Stomach (tissue), 19 donors: ENCODE measurements at places on chromosomes 4 and X. TPM values are rescaled to one million over a fixed set of nuclear protein-coding genes. Genes with fewer than 3 reads are reported as not detected.
A peak's percentile ranks its signal among the peaks of the same experiment; 100 is the strongest.

The CXCL11 gene
- total RNA-seq = 0.43 TPM

The IL3RA gene
- total RNA-seq = not detected

The ARHGAP36 gene
- not detected for total RNA-seq

The SPANXC gene
- total RNA-seq = not detected

The MID1 gene
- total RNA-seq = 12.5 TPM

The UGT2B11 gene
- total RNA-seq = not detected

The HAND2 gene
- total RNA-seq = 234 TPM

The GABRB1 gene
- not detected for total RNA-seq

The PPARGC1A gene
- 32.1 TPM for total RNA-seq

The TAF7L gene
- total RNA-seq = not detected

DNA sequence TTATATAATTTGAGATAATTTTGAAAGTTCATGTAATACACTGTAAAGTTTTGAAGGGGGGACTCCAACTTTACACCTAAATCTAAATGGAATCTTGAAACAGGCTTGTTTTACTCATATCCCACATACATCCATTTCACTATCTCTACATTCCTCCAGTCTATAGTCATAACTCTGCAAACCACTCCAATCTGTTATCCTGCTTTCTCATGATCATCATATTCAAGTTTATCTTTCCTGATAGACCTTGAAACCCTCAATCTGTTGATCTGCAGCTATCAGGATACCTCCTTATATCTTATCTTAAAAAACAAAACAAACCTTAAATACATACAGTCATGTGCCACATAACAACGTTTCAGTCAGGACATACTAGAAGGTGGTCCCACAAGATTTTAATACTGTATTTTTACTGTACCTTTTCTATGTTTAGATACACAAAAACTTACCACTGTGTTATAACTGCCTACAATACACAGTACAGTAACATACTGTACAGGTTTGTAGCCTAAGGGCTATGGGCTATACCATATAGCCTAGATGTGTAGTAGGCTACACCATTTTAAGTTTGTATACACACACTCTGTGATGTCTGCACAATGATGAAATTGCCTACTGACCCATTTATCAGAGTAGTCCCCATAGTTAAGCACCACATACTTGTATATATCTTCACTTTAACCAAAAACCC, 14.0 kb downstream of the CHIC2 start:
- H3K4me3 ChIP-seq = no peak overlapping the region
- DNase-seq = no peak
- H3K27ac ChIP-seq = no peak overlapping the region
- peaks cover 37% of the 10 kb centered on the region for H3K4me1 ChIP-seq
- H3K36me3 ChIP-seq = peaks cover 15% of the 10 kb centered on the region

DNA sequence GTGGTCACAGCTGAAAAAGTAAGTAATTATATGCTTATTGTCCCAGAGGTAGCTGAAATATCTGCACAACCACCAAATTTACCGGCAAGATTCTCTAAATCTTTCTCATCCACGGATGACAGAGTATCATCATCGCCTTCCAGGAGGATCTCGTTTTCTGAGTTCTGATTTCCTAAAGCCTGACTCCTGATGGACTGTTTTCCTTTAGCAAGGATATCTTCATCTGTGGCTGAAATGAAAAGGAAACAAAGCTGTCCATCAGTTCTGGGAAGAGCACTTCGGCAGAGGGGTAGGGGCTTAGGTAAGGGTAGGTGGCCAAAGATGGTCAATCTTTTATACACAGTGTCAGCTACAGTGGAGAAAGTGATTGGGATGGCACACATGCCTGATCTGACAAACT, 8.7 kb downstream of the MAB21L2 start:
- H3K4me1 ChIP-seq = no peaks in the 10 kb centered on the region
- no peak overlapping the region for H3K4me3 ChIP-seq
- H3K27me3 ChIP-seq = no peaks in the 10 kb centered on the region
- H3K27ac ChIP-seq = no peak overlapping the region
- peaks cover 25% of the 10 kb centered on the region for H3K36me3 ChIP-seq
- DNase-seq = no peak

- H3K36me3 ChIP-seq = peaks cover 50% of the 10 kb centered on the region
- H3K27ac ChIP-seq = peak overlapping the region; percentile 6
- no peaks in the 10 kb centered on the region for H3K4me1 ChIP-seq
- H3K4me3 ChIP-seq = no peak overlapping the region
- no peak for DNase-seq
- H3K27me3 ChIP-seq = no peaks in the 10 kb centered on the region
These were observed 101.0 kb downstream of the GATB start for GRCh38 chr4:151659601-151660364.

GRCh38 chr4:13164783-13165331, 319.3 kb downstream of the RAB28 start:
- H3K27ac ChIP-seq = no peak overlapping the region
- no peak overlapping the region for H3K4me3 ChIP-seq
- DNase-seq = no peak
- no peaks in the 10 kb centered on the region for H3K27me3 ChIP-seq
- H3K4me1 ChIP-seq = no peaks in the 10 kb centered on the region
- H3K36me3 ChIP-seq = no peaks in the 10 kb centered on the region

GRCh38 chr4:1479454-1479853, 73.2 kb upstream of the NKX1-1 start:
- no peak overlapping the region for H3K27ac ChIP-seq
- no peak for DNase-seq
- no peaks in the 10 kb centered on the region for H3K27me3 ChIP-seq
- H3K4me3 ChIP-seq = no peak overlapping the region
- no peaks in the 10 kb centered on the region for H3K36me3 ChIP-seq
- no peaks in the 10 kb centered on the region for H3K4me1 ChIP-seq

- peaks cover 10% of the 10 kb centered on the region for H3K4me1 ChIP-seq
- H3K27me3 ChIP-seq = no peaks in the 10 kb centered on the region
- no peak overlapping the region for H3K4me3 ChIP-seq
- no peak overlapping the region for H3K27ac ChIP-seq
- H3K36me3 ChIP-seq = no peaks in the 10 kb centered on the region
These were observed 190.6 kb downstream of the CCSER1 start for GRCh38 chr4:90317785-90318184.

GRCh38 chr4:41050880-41051775, 163.2 kb downstream of the APBB2 start:
- H3K27me3 ChIP-seq = no peaks in the 10 kb centered on the region
- no peaks in the 10 kb centered on the region for H3K4me1 ChIP-seq
- no peaks in the 10 kb centered on the region for H3K36me3 ChIP-seq

- no peak overlapping the region for H3K4me3 ChIP-seq
- H3K36me3 ChIP-seq = no peaks in the 10 kb centered on the region
- DNase-seq = no peak
- H3K27ac ChIP-seq = no peak overlapping the region
- H3K4me1 ChIP-seq = no peaks in the 10 kb centered on the region
These were observed 308.6 kb downstream of the FAM47B start for GRCh38 chrX:35251226-35251625.

GRCh38 chr4:34466411-34466810, 1777.9 kb downstream of the ARAP2 start:
- H3K36me3 ChIP-seq = no peaks in the 10 kb centered on the region
- DNase-seq = no peak
- H3K4me3 ChIP-seq = no peak overlapping the region
- H3K27ac ChIP-seq = no peak overlapping the region

DNA sequence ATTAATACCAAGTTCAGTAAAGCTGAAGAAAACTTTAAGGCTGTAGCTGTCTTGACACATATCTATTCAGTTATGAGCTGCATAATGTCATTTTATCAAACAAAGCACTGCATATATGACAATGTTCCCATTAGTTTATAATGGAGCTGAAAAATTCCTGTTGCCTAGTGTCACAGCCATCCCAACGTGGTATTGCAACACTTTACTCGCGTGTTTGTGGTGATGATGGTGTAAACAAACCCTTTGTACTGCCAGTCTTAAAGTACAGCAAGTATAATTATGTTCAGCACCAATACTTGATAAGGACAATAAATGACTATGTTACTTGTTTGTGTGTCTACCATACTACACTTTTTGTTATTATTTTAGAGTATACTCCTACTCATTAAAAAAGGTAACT, 1415.6 kb upstream of the PCDH7 start:
- no peaks in the 10 kb centered on the region for H3K27me3 ChIP-seq
- no peak overlapping the region for H3K27ac ChIP-seq
- no peak for DNase-seq
- H3K4me1 ChIP-seq = no peaks in the 10 kb centered on the region
- no peak overlapping the region for H3K4me3 ChIP-seq

- H3K27me3 ChIP-seq = no peaks in the 10 kb centered on the region
- H3K4me1 ChIP-seq = no peaks in the 10 kb centered on the region
- H3K36me3 ChIP-seq = no peaks in the 10 kb centered on the region
- H3K4me3 ChIP-seq = no peak overlapping the region
- peak; percentile 56 for DNase-seq
These were observed 8.2 kb upstream of the YIPF6 start for GRCh38 chrX:68490644-68491043.

GRCh38 chr4:158133551-158133950, 39.3 kb downstream of the GASK1B start:
- DNase-seq = no peak
- H3K36me3 ChIP-seq = no peaks in the 10 kb centered on the region
- no peak overlapping the region for H3K27ac ChIP-seq
- H3K4me3 ChIP-seq = no peak overlapping the region
- H3K27me3 ChIP-seq = no peaks in the 10 kb centered on the region

- no peaks in the 10 kb centered on the region for H3K27me3 ChIP-seq
- H3K36me3 ChIP-seq = peaks cover 3% of the 10 kb centered on the region
These were observed 326.3 kb upstream of the ZCCHC13 start for GRCh38 chrX:73977542-73978169.

DNA sequence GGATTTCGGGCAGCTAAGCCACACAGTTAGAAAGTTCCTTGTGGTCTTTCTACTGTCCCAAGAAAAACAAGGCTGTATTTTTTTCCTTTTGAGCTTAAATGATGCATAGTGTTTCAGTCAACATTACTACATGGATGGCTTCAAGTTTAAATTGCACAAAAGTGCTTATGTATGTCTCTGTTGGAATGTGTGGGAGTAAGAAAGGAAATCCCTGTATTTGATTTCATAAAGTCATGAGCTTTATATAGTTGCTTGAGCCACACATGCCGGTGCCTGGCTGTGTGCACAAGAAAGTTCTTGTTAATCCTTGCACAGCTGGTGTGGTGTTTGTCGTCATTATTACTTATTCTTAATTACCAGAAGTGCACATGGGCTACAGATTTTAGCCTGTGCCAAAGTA, 262.2 kb downstream of the ARHGAP10 start:
- peak; percentile 50 for DNase-seq
- H3K36me3 ChIP-seq = peaks cover 4% of the 10 kb centered on the region
- H3K27ac ChIP-seq = no peak overlapping the region
- H3K27me3 ChIP-seq = no peaks in the 10 kb centered on the region
- H3K4me3 ChIP-seq = no peak overlapping the region

GRCh38 chrX:154399527-154400368, 1.6 kb downstream of the RPL10 start:
- H3K27ac ChIP-seq = peak overlapping the region; percentile 29
- H3K36me3 ChIP-seq = peaks cover 17% of the 10 kb centered on the region
- H3K4me1 ChIP-seq = peaks cover 28% of the 10 kb centered on the region
- H3K27me3 ChIP-seq = no peaks in the 10 kb centered on the region
- no peak for DNase-seq

DNA sequence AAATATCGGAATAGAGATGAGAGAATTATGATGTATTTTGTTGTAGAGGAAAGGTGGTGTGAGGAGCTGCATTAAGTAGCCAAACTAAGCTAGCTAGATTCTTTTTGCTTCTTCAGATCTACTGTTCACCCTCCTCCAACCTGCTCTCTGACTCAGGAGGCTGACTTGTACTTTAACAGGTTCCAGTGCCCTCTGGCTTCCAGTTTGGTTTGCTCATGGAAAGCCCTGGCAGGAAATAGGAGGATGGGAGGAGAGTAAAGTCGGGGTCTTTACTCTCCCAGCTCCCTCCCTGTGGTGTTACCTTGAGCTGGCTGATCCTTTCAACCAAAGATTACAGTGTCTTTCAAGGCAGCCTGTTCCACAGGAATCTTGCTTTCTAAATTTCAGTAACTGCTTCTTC, 277.0 kb upstream of the EDA2R start:
- no peak overlapping the region for H3K27ac ChIP-seq
- peaks cover 3% of the 10 kb centered on the region for H3K27me3 ChIP-seq
- no peaks in the 10 kb centered on the region for H3K4me1 ChIP-seq
- DNase-seq = no peak

DNA sequence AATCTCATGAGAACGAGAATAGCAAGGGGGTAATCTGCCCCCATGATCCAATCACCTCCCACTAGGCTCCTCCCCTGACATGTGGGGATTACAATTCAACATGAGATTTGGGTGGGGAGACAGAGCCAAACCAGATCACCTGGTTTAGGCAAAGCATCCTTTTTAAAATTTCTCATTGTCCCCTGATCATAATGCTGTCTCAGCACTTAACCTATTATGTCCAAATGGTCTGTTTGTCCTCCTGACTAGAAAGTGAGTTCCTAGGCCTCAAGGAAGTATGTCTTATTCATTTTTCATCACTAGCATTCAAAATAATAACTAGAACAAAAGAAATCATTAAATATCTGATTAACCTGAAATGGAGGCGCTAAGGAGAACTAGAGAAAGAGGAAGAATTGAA, 7.9 kb upstream of the PRMT9 start:
- no peaks in the 10 kb centered on the region for H3K36me3 ChIP-seq
- H3K4me1 ChIP-seq = peaks cover 3% of the 10 kb centered on the region

- peaks cover 45% of the 10 kb centered on the region for H3K36me3 ChIP-seq
- H3K4me3 ChIP-seq = no peak overlapping the region
- no peak overlapping the region for H3K27ac ChIP-seq
These were observed 45.4 kb downstream of the ANTXR2 start for GRCh38 chr4:80027611-80028010.

- H3K36me3 ChIP-seq = no peaks in the 10 kb centered on the region
- H3K27ac ChIP-seq = no peak overlapping the region
- DNase-seq = no peak
- H3K4me1 ChIP-seq = peaks cover 17% of the 10 kb centered on the region
- no peak overlapping the region for H3K4me3 ChIP-seq
These were observed 105.0 kb downstream of the HNRNPD start for GRCh38 chr4:82268826-82269193.

DNA sequence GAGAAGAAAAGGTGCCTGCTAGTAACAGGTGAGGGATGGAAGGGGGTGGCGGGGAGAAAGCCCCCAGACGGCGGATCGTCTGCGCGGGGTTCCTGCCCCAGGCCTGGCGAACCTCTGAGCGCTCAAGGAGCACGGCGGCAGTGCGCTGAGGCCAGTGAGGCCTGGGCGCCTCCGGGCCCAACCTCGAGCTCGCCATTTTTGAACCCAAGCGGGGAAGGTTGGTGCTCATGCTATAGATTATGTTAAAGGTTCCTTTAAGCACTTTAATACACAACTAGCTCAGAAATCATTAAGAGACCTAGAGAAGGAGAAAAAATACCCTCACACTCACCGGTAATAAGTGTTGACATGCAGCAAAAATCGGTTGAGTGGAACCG, 7.9 kb downstream of the PITX2 start:
- H3K27ac ChIP-seq = no peak overlapping the region
- H3K27me3 ChIP-seq = peaks cover 100% of the 10 kb centered on the region
- peaks cover 42% of the 10 kb centered on the region for H3K4me1 ChIP-seq
- peak; percentile 9 for DNase-seq
- no peaks in the 10 kb centered on the region for H3K36me3 ChIP-seq

GRCh38 chr4:151355155-151355554, 29.8 kb upstream of the SH3D19 start:
- H3K4me3 ChIP-seq = no peak overlapping the region
- H3K4me1 ChIP-seq = no peaks in the 10 kb centered on the region
- H3K27ac ChIP-seq = no peak overlapping the region
- no peaks in the 10 kb centered on the region for H3K27me3 ChIP-seq
- H3K36me3 ChIP-seq = no peaks in the 10 kb centered on the region

GRCh38 chr4:2087170-2087569, 28.0 kb downstream of the NAT8L start:
- no peak overlapping the region for H3K27ac ChIP-seq
- no peaks in the 10 kb centered on the region for H3K27me3 ChIP-seq
- H3K36me3 ChIP-seq = no peaks in the 10 kb centered on the region
- no peaks in the 10 kb centered on the region for H3K4me1 ChIP-seq
- no peak overlapping the region for H3K4me3 ChIP-seq
